ENCODE measurements at places on chromosomes 1 and 21. TPM values are rescaled to one million over a fixed set of nuclear protein-coding genes. Genes with fewer than 3 reads are reported as not detected.

DNA sequence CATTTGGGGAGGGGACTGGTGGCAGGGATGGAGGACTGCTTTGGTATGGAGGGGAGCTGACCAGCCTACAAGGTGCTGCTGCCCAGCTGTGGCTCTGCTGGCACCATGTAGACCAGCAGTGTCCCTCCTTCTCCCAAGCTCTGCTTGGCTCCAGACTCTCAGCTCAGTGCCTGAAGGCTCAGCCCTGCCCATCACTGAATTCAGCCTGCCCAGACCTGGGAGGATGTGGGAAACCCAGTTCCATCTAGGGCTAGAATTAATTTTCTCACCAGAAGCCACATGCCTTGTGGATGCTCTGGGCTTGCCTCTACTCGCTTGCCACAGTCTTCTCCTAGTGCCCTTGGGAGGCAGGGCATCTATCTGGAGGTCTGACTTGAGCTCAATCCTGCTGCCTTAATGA, 195.0 kb upstream of the EDN2 start:
- no peak for DNase-seq
- peaks cover 42% of the 10 kb centered on the region for H3K4me1 ChIP-seq
- no peaks in the 10 kb centered on the region for H3K27me3 ChIP-seq
- no peak overlapping the region for H3K27ac ChIP-seq
- H3K36me3 ChIP-seq: no peaks in the 10 kb centered on the region

DYNLT5 gene
- total RNA-seq: not detected

GRCh38 chr1:110859062-110859461, 13.9 kb upstream of the CD53 start:
- H3K4me3 ChIP-seq: no peak overlapping the region
- H3K27ac ChIP-seq: no peak overlapping the region
- H3K36me3 ChIP-seq: no peaks in the 10 kb centered on the region
- H3K27me3 ChIP-seq: no peaks in the 10 kb centered on the region
- no peak for DNase-seq

CYP2J2 gene
- 1.8 TPM for total RNA-seq

GRCh38 chr1:193794239-193794638, 607.8 kb upstream of the B3GALT2 start:
- no peaks in the 10 kb centered on the region for H3K4me1 ChIP-seq
- H3K4me3 ChIP-seq: no peak overlapping the region
- H3K36me3 ChIP-seq: no peaks in the 10 kb centered on the region
- no peak for DNase-seq
- no peaks in the 10 kb centered on the region for H3K27me3 ChIP-seq
- H3K27ac ChIP-seq: no peak overlapping the region

DNA sequence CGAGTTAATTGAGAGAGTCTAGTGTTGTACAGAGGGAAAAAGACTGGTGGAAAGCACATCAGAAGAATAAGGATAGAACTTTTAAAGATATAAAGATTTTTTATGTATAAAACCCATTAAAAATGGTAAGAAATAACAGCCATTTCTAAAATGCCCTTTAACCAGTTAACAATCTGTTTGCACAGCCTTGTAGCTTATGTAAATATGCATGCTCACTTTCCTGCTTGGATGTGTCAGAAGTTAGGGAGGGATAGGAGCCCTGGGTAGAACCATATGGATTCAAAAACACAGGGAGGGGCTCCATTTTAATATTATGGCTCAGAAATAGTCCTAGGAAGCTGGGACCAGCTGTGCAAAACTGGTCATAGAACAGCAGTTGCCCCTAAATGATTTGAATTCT, 4.5 kb upstream of the EDEM3 start:
- H3K27me3 ChIP-seq: no peaks in the 10 kb centered on the region
- no peak overlapping the region for H3K4me3 ChIP-seq
- H3K4me1 ChIP-seq: peaks cover 8% of the 10 kb centered on the region
- H3K27ac ChIP-seq: no peak overlapping the region
- no peaks in the 10 kb centered on the region for H3K36me3 ChIP-seq

KRTAP7-1 gene
- total RNA-seq: not detected

GRCh38 chr1:53736290-53736689, 2.7 kb downstream of the GLIS1 start:
- H3K27me3 ChIP-seq: no peaks in the 10 kb centered on the region
- peaks cover 83% of the 10 kb centered on the region for H3K4me1 ChIP-seq
- H3K4me3 ChIP-seq: peak overlapping the region; percentile 74
- peak overlapping the region; percentile 100 for H3K27ac ChIP-seq
- peak; percentile 79 for DNase-seq

GRCh38 chr1:153537376-153537730, 1.6 kb upstream of the S100A6 start:
- DNase-seq: no peak
- H3K4me1 ChIP-seq: peaks cover 52% of the 10 kb centered on the region
- H3K27ac ChIP-seq: no peak overlapping the region
- no peaks in the 10 kb centered on the region for H3K27me3 ChIP-seq

DNA sequence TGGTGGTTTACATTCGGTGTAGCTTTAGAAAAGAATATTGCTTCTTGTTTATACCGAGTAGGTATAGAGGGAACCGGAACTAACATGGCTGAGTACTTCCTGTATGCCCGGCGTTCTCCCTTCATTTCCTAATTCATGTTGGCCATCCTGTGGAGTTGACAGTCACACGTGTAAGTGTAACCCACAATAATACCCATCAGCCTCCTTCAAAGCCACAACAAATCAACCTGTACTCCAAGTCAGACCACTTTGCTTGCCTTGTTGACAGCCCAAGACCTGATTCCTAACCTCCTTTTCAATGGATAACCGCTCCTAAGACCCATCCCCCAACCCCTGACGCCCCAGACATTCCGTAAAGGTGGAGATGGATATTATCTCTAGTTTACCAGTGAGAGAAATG, 42.1 kb downstream of the UBE2U start:
- peaks cover 5% of the 10 kb centered on the region for H3K4me1 ChIP-seq
- no peak overlapping the region for H3K27ac ChIP-seq
- H3K27me3 ChIP-seq: no peaks in the 10 kb centered on the region

DNA sequence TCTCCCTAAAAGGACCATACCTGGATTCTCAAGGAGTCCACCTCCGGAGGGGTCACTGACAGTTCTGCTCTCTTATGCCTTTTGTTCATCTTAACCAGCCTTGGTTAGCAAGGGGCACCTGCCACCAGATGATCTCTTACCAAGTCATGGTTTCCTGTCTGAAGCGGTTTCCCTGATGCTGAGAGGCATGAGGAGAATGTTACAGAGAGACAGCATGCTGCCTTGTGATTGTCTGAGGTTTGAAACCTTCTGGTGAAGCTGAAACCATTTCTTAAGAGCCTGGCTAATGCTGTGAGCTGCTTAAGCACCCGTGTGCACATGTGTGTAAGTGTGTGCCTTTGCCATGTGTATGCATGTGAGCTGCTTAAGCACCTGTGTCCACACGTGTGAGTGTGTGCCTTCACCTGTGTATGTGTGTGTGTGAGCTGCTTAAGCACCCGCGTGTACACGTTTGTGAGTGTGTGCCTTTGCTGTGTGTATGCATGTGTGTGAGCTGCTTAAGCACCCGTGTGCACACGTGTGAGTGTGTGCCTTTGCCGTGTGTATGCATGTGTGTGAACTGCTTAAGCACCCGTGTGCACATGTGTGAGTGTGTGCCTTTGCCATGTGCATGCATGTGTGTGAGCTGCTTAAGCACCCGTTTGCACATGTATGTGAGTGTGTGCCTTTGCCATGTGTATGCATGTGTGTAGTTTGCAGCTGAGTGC, 136.4 kb upstream of the COL6A1 start:
- H3K36me3 ChIP-seq: no peaks in the 10 kb centered on the region
- H3K4me3 ChIP-seq: no peak overlapping the region
- no peak overlapping the region for H3K27ac ChIP-seq
- DNase-seq: no peak
- H3K27me3 ChIP-seq: no peaks in the 10 kb centered on the region

DNA sequence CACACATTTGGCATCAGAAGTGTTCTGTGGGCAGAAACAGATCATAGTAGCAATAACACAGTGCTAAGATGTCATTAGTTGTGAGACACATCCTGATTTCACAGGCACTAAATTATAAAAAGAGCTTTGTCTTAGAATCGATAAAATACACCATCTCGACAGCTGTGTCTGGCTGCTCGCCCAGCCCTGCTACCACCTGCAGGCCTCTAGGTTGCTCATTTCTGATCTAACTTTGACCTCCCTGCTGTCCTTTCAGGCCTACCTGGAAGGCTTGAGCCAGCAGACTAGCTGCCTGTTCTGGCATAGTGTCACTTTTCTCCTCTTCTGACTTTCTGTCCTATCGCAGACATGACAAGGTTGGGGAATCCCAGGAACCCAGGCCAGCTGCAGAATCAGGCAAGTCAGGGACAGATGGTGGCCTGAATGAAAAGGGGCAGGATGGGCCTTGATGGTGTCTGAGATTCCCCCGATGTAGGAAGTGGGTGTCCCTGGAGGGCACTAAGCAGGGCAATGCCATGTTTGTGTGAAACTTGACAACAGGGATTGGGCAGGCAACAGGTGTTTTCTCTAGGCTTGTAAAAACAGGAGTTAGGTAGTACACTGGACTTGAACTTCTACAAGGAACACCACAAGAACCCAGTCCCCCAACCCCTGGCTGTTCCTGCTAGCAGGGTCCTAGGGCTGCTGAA, 66.6 kb upstream of the RHOU start:
- H3K4me3 ChIP-seq: no peak overlapping the region
- no peak for DNase-seq
- H3K36me3 ChIP-seq: no peaks in the 10 kb centered on the region
